H1 (cell line): ENCODE measurements at places on chromosomes 16 and 17. TPM values are rescaled to one million over a fixed set of nuclear protein-coding genes. Genes with fewer than 3 reads are reported as not detected.
A peak's percentile ranks its signal among the peaks of the same experiment; 100 is the strongest.

FLYWCH2 gene
- total RNA-seq: 16.4 and 20.2 TPM in 2 replicates

GAS2L2 gene
- 0.13 TPM in 1 of 2 replicates, not detected in the other for total RNA-seq

DYNC1LI2 gene
- total RNA-seq: 70.8 and 72.4 TPM in 2 replicates

SLFN13 gene
- total RNA-seq: 27.5 and 28.1 TPM in 2 replicates

KRTAP4-3 gene
- not detected in 2 replicates for total RNA-seq

RDM1 gene
- total RNA-seq: 4.8 and 7.3 TPM in 2 replicates

DNA sequence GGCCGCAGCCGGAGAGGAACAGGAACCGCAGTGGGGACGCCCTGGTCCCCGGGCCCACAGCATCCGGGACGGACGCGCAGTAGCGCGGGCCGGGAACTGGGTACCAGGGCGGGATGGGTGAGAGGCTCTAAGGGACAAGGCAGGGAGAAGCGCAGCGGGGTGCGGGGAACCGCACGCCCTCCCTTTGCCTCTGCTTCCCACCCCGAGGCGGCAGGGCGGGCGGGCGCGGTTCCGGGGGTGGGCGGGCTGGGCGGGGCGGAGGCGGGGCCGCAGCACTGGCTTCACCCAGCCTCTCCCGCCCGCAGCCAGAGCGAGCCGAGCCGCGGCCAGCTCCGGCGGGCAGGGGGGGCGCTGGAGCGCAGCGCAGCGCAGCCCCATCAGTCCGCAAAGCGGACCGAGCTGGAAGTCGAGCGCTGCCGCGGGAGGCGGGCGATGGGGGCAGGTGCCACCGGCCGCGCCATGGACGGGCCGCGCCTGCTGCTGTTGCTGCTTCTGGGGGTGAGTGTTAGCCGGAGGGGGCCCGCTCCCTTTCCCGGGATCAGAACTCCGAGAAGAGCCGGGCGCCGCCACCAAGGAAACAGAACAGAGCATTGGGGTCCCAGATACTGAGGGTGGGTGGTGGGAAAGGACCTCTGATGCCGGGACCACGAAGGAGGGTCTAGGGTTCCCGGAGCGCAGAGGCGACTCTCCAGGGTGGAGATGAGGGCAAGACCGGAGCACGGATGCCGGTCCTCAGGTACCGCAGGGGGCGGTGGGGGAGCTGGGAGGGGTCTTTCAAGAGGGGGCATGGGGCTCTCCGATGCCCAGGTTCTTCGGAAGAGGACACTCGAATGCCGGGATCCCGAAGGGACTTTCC lies at the start of gene NGFR:
TSS of gene NGFR (plus strand) at position 308 of the 856 bp plus-strand sequence. CDS start at position 433, 125 bp downstream.
- H3K36me3 ChIP-seq: no peaks in the 10 kb centered on the region
- peaks cover 3% of the 10 kb centered on the region for H3K4me1 ChIP-seq
- peak within 1 kb of the TSS; percentile 71 for H3K4me3 ChIP-seq
- peaks cover 42% of the 10 kb centered on the region for H3K27me3 ChIP-seq

GRCh38 chr16:19926449-19927390 lies 42.1 kb upstream of the GPRC5B start:
- H3K4me3 ChIP-seq: no peak overlapping the region
- H3K4me1 ChIP-seq: peaks cover 2% of the 10 kb centered on the region; the same call in 1 of the 2 replicates
- H3K27me3 ChIP-seq: no peaks in the 10 kb centered on the region
- no peaks in the 10 kb centered on the region for H3K36me3 ChIP-seq
- DNase-seq: no peak

GRCh38 chr17:43368740-43369506 lies 29.9 kb upstream of the ARL4D start:
- H3K4me3 ChIP-seq: peak overlapping the region; percentile 59
- no peaks in the 10 kb centered on the region; the same call in 1 of the 2 replicates for H3K27me3 ChIP-seq
- H3K4me1 ChIP-seq: peaks cover 8% of the 10 kb centered on the region
- peak overlapping the region; percentile 99 for H3K27ac ChIP-seq
- H3K36me3 ChIP-seq: no peaks in the 10 kb centered on the region
- DNase-seq: peak; percentile 88

- peaks cover 5% of the 10 kb centered on the region for H3K4me1 ChIP-seq
- H3K27ac ChIP-seq: no peak overlapping the region
- no peak overlapping the region for H3K4me3 ChIP-seq
- no peaks in the 10 kb centered on the region for H3K27me3 ChIP-seq
- no peaks in the 10 kb centered on the region for H3K36me3 ChIP-seq
- no peak for DNase-seq
Observed at GRCh38 chr17:75641343-75641742, 8.1 kb downstream of the SMIM5 start.

DNA sequence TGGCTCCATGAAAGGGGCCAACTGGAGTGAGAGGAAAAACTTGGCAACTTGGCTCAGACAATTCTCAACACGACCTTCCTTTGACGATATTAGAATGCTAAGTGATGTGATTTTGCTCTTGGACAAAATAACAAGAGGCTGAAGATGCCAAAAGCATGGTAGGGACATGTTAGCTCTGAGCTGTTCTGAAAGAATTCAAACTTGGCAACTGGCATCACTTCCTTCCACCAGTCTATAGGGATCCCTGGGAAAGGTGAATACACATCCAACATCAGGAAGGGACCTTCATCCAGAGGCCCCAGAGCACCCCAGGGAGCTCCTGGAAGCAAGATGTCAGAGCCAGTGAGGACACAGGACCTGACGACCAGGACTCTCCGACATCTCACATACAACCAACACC lies 4.3 kb downstream of the KRT37 start:
- no peaks in the 10 kb centered on the region for H3K4me1 ChIP-seq
- H3K4me3 ChIP-seq: no peak overlapping the region
- H3K36me3 ChIP-seq: no peaks in the 10 kb centered on the region
- no peaks in the 10 kb centered on the region for H3K27me3 ChIP-seq
- no peak overlapping the region for H3K27ac ChIP-seq
- no peak for DNase-seq

- H3K36me3 ChIP-seq: peaks cover 40% of the 10 kb centered on the region
- H3K4me3 ChIP-seq: no peak overlapping the region
- DNase-seq: no peak
- H3K4me1 ChIP-seq: no peaks in the 10 kb centered on the region
- H3K27me3 ChIP-seq: no peaks in the 10 kb centered on the region
Observed at GRCh38 chr16:71927787-71928186, 32.5 kb downstream of the IST1 start.

- H3K36me3 ChIP-seq: peaks cover 12% of the 10 kb centered on the region
- DNase-seq: no peak
- H3K4me1 ChIP-seq: no peaks in the 10 kb centered on the region
Observed at GRCh38 chr17:67636834-67637520, 80.8 kb upstream of the NOL11 start.

DNA sequence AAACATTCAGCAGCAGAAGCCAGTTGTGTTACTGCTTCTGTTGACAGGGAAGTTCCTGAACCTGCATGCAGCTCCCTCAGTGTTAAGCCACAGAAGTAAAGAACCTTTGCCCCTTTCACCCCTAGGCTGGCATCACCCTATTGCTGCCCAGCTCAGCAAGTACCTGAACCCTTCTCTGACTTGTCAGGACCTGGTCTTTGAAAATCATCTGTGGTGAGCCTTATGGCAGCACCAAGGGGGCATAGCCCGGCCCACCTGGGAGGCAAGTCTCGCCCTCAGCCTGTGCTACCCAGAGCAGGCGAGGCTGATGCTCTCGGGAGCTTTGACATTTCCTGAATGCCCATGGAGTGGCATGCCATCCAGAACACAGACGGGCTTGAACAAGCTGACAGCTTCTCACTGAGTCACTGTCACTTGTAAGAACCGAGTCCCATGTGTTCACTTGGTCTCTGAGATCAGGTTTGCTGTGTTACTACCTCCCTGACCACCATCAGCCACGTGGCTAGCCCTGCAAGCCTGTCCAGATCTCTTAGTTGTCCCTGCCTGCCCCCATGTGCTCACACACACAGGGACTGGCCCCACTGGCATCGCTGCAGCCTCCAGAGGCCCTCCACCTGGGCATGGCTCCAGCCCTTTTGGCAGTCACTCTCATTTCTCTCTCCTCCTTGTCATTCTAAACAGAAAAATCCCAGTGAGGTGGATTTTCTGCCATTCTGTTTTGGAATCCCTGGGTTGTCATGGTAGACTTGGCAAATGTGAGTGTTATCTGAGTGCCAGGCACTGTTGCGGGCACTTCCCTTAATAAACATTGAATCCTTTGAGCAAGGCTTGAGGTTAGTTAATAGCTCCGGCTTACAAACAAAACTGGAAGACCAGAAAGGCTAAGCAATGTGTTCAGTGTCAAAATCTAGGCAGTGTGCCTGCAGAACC lies 2.9 kb upstream of the CARMIL2 start:
- peaks cover 7% of the 10 kb centered on the region for H3K36me3 ChIP-seq
- no peak overlapping the region for H3K27ac ChIP-seq
- no peak overlapping the region for H3K4me3 ChIP-seq
- no peak for DNase-seq
- no peaks in the 10 kb centered on the region for H3K4me1 ChIP-seq
- no peaks in the 10 kb centered on the region for H3K27me3 ChIP-seq
